ENCODE measurements at places on chromosomes 5 and 9.

DNA sequence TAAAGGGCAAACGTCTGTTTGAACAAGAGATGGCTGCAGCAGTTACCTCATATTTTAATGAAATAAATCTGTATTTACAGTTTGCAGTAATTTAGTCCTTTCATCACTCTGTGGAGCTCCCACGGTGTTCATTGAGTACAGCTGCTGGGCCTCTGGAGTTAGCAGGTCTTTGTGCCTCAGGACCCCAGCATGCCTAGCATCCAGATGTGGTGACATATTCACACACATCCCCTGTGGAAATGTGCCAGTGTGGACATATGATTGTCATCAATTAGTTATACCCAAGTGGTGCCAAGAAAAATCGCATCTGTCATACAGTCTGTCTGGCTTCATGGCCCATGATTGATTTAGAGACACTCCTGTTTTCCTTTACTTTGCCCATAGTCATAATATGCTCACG, 77.3 kb downstream of the NNT start:
- no peak for DNase-seq

DNA sequence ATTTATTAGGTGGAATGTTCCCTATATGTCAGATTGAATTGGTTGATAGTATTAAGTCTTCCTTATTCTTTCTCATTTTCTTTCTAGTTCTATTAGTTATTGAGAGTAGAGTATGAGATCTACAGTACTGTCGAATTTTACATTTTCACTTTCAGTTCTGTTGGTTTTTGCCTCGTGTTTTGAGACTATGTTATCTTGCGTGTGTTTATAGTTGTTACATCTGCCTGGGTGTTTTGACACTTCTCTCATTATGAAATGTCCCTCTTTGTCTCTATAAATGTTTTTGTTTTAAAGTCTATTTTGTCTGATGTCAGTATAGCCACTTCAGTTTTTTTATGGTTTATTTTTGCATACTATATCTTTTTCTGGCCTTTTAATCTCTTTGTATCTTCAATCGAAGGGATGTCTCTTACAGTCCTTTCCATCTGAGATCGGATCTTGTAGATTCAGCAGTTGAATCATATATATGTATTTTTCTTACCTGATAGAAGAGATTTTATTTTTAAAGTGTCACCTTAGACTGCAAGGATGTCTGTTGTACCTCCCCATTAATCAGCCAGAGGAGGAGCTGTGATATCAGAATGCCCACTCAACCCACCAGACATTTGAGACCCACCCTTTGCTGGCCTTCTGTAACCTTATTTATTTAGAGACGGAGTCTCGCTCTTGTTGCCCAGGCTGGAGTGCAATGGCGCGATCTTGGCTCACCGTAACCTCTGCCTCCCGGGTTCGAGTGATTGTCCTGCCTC, 20.7 kb downstream of the EHMT1 start:
- DNase-seq, result peak; percentile 53

DNA sequence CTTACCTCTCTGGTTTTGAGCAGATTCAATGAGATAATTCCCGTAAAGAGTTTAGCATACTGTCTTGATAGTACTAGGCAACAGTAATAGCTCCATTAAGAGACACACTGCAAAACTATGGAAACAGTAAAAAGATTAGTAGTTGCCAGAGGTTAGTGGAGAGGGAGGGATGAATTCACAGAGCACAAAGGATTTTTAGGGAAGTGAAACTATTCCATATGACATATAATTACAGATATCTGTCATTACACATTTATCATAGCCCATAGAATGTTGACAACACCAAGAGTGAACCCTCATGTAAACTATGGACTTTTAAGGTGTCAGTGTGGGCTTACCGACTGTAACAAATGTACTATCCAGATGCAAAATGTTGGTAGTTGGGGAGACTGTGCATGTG, 176.4 kb upstream of the PLCXD3 start:
- no peak for DNase-seq

- DNase-seq, result no peak
Observed at GRCh38 chr9:83166372-83166771, 103.4 kb upstream of the RASEF start.

DNA sequence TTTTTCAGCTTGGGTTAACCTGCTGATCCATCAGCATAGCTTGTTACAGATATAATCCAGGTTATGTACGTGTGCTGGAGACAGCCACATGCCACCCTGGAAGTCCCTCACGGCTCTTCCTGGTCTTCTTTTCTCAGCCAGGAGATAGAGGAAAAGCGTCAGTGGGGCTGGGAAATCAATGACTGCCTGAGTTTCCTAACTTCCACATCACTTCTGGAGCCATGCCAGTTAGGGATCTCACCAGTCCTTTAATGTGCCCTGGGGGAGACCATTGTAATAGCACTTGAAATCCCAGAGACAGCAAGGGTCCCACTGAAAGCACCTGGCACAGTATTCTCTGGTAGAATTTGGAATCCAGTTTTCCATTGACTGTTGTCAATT, 29.2 kb downstream of the ANXA2R start:
- DNase-seq, result no peak

DNA sequence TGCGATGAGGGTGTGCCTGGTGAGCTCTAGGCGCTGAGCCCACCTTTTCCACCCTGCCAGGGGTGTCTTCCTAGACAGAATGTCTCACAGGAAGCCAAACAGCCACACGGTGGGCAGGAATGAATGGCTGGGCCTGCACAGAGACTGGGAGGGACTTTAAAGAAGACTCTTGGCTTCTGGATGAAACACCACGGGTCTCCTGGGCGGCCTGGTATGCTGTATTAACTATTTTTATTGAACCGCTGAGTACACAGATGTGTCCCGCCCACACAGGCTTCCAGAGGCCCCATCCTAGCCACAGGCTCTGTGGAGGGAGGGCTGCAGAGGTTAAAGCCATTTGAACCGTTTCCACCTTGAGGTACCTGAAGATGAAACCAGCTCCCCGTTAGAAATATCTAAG, 115.2 kb upstream of the CXCL14 start:
- no peak for DNase-seq

- DNase-seq, result peak; percentile 19
Observed at GRCh38 chr5:141716009-141716408, 34.0 kb upstream of the ARAP3 start.

DNA sequence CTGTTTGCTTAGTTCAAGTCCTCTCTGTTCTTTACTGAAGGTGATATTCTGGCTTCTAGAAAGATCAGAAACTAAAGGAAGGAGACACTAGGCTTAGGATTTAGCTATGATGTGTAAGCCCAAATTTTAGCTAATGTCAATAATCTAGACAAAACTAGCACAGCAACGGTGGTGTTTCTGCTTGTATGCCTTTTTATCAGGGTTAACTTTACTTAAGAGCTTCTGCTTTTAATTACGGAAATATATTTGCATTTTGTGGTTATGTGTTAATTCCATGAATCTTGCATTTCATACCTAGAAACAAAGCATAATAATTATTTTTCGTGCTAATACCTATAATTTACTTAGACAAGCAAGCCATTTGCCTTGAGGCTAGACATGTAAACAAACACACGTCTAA, 96.1 kb downstream of the PAX5 start:
- DNase-seq, result no peak
